Iris pigment epithelial cell (primary cell): ENCODE measurements at places on chromosomes 6 and 20.

GRCh38 chr20:40892642-40893041 lies 136.0 kb upstream of the TOP1 start:
- DNase-seq = no peak

- DNase-seq = no peak
These were observed 48.6 kb downstream of the LRFN2 start for GRCh38 chr6:40538556-40538955.

DNA sequence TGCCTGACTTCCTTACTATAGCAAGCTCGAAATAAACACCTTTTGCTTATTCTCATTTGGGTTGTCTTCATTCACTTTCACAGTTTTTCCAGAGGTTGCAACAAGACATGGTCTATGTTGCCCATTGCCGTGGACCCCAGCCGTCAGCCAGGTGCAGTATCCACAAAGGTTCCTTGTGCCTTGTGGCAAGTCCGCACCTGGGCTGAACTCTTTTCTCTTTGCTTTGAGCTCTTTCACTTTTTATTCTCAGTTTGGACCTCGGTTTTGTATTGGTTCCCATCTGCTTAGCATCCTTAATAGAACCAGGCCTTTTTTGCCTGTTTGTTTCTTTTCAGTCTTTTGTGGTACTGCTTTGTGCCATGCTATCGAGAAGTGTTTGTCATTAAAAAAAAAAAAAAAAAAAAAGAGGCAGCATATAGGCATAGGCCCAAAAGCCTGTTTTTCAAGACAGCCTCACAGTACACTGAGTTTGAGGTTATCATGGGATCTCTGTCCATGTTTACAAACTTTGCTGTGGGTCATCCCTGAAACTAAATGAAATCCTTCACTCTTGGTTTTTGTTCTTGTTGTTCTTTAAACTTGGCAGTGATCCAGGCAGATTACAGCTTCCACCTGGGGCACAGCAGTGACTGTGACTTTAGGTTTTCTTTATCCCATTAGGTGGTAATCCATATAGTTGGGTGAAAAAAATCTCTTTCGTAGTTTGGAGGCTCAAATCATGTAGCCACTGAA lies 33.3 kb downstream of the GSTA3 start:
- no peak for DNase-seq

DNA sequence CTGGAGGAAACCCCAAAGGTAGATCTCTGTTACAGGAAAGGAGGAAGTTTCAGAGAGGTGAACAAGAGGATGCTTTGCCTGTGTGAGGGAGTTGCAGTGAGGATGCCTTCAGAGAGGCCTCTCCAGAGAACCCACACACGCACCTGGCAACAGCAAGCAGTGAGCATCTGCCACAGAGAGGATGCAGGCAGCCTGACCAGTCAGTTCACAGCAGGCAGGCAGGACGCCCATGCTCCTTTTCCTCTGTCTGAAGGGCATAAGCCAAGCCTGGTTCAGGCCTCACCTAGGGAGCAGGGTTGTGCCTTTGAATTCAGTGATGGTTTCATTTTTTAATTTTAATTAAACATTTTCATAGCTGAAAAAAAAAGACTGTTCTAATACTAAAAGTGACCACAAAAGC lies 346.0 kb upstream of the MARCKS start:
- no peak for DNase-seq

DNA sequence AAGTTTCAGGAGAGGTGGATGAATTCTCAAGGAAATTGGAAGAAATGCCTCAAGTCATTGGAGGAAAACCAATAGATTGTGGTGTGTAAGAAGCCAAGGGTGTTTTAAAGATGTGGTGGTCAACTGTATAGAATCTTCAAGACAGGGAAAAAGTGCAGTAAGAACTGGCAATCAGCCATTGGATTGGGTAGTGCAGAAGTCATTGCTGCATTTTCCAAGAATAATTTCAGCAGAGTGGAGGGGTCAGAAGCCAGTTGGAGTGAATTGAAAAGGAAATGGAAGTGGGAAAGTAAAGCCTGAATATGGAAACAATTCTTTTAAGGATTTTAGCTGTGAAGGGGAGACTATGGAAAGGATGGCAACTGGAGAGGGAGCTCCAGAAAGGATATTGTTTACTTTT lies 128.2 kb upstream of the TMEM170B start:
- no peak for DNase-seq

DNA sequence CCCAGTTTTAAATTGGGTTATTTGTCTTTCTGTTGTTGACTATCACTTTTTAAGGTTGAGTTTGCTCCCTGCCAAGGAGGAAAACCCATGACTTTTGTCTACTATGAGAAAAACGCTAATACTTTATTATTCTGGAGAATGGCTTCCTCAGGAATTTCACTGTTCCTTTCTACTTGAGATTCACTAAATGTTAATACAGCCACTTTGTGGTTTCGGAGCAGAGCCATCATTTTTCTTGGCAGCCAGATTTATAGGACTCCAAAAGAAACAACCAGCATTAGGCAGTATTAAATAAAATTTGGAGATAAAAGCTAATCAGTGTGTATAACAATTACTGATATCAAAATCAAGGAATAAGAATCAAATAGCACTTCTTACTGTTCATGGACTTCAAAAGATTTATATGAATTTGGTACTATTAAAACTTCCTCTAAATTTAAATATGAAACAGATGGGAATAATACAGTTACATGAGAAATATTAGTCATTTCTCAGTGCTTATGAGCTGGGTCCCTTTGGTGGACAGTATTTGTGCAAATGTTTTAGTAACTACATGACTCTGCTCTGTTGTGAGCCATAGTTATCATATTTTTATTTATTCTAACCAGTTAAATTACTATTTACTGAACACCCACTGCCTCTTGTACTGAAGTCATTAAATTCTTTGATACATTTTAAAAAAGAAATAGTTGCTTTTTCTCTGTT lies 64.1 kb upstream of the FBXO30 start:
- peak; percentile 37 for DNase-seq

GRCh38 chr20:39568109-39568508 lies 606.0 kb downstream of the DHX35 start:
- DNase-seq = no peak

DNA sequence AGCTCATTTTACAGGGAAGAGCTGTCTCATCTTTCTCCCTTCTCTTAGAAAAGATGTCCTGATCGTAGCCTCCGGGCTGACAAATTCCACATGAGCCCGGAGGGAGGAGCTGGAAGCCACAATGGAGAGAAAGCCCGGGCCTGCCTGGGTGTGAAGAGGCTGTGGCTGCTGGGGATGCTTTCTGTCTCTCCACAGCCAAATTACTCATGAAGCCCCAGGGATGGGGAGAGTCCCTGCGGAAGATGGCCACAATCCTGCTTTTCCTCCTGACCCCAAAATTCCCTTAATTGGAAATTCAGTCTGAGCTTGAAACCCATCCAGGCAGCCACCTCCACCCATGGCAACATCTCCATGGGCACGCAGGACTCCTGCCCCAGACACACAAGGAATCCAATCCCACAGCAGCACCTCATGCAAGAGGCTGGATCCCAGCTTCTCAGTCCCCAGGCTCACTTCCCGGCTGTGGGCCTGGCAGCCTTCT lies 32.4 kb downstream of the JPH2 start:
- DNase-seq = no peak
